ENCODE measurements at places on chromosomes 5 and 9. TPM values are rescaled to one million over a fixed set of nuclear protein-coding genes. Genes with fewer than 3 reads are reported as not detected.

- H3K4me1 ChIP-seq, result no peaks in the 10 kb centered on the region
- no peak overlapping the region for H3K4me3 ChIP-seq
- H3K36me3 ChIP-seq, result no peaks in the 10 kb centered on the region
- no peak overlapping the region for H3K27ac ChIP-seq
These were observed 190.6 kb upstream of the MAP3K1 start for GRCh38 chr5:56624751-56625150.

- no peak for DNase-seq
- peak overlapping the region; percentile 96 for H3K4me3 ChIP-seq
- no peaks in the 10 kb centered on the region for H3K36me3 ChIP-seq
These were observed 746 bp downstream of the STRBP start for GRCh38 chr9:123267481-123268198.

- no peak overlapping the region for H3K27ac ChIP-seq
- no peaks in the 10 kb centered on the region for H3K4me1 ChIP-seq
- H3K27me3 ChIP-seq, result no peaks in the 10 kb centered on the region
- no peak overlapping the region for H3K4me3 ChIP-seq
- H3K36me3 ChIP-seq, result no peaks in the 10 kb centered on the region
These were observed 180.7 kb upstream of the TARS1 start for GRCh38 chr5:33260098-33260497.

- H3K36me3 ChIP-seq, result no peaks in the 10 kb centered on the region
- H3K4me1 ChIP-seq, result no peaks in the 10 kb centered on the region
- H3K27ac ChIP-seq, result no peak overlapping the region
- no peak for DNase-seq
- no peak overlapping the region for H3K4me3 ChIP-seq
- no peaks in the 10 kb centered on the region for H3K27me3 ChIP-seq
These were observed 500.1 kb upstream of the SGCD start for GRCh38 chr5:155826611-155827507.

DNA sequence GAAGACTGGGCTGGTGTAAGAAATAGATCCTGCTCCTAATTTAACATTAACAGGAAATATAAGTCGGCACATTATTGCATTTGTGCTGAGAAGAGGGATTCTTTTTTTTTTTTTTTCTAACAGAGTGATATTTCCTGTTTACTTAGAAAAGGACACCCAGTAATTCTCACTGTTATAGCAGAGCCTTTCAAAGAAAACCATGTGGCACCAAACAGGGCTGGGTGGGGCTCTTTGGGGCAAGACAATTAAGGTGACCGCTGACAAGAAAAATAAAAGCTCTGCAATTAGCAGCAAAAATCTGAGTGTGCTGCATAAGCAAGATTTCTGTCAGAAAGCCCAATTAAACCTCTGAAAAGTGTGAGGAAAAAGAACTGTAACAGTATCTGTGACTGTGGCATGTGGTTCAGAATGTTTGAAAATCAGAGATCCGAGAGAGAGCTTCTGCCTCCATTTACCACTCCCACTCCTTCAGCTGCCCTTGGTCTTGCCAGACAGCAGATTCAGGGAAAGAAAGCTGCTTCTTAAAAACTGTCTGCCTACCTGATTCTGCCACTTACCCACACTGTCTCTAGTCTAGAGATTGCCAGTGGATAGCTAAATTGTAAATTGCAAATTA lies 77.1 kb upstream of the IQGAP2 start:
- no peaks in the 10 kb centered on the region for H3K36me3 ChIP-seq
- DNase-seq, result peak; percentile 56
- peaks cover 42% of the 10 kb centered on the region for H3K4me1 ChIP-seq
- H3K27me3 ChIP-seq, result no peaks in the 10 kb centered on the region

GRCh38 chr5:56848206-56848605 lies 32.9 kb downstream of the MAP3K1 start:
- H3K4me1 ChIP-seq, result no peaks in the 10 kb centered on the region
- H3K27ac ChIP-seq, result no peak overlapping the region
- H3K4me3 ChIP-seq, result no peak overlapping the region
- H3K27me3 ChIP-seq, result no peaks in the 10 kb centered on the region
- no peaks in the 10 kb centered on the region for H3K36me3 ChIP-seq
- no peak for DNase-seq

PCDHB3 gene
- 2.6 TPM for total RNA-seq
